NCI-H1930 (cell line): ENCODE measurements at places on chromosomes 5 and 9.

- peak; percentile 45 for DNase-seq
Observed at GRCh38 chr9:13143281-13143680, 136.2 kb downstream of the MPDZ start.

GRCh38 chr5:91643797-91644196, 260.7 kb upstream of the ARRDC3 start:
- DNase-seq: no peak

DNA sequence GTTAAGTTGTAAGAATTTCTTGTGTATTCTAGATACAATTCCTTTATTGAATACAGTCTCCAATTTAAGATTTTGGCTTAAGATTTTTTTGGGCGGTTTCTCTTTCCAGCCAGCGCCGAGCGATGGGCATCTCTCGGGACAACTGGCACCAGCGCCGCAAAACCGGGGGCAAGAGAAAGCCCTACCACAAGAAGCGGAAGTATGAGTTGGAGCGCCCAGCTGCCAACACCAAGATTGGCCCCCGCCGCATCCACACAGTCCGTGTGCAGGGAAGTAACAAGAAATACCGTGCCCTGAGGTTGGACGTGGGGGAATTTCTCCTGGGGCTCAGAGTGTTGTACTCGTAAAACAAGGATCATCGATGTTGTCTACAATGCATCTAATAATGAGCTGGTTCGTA, 278.7 kb upstream of the TARS1 start:
- DNase-seq: no peak

GRCh38 chr5:5637173-5637572, 214.7 kb downstream of the ICE1 start:
- DNase-seq: no peak

DNA sequence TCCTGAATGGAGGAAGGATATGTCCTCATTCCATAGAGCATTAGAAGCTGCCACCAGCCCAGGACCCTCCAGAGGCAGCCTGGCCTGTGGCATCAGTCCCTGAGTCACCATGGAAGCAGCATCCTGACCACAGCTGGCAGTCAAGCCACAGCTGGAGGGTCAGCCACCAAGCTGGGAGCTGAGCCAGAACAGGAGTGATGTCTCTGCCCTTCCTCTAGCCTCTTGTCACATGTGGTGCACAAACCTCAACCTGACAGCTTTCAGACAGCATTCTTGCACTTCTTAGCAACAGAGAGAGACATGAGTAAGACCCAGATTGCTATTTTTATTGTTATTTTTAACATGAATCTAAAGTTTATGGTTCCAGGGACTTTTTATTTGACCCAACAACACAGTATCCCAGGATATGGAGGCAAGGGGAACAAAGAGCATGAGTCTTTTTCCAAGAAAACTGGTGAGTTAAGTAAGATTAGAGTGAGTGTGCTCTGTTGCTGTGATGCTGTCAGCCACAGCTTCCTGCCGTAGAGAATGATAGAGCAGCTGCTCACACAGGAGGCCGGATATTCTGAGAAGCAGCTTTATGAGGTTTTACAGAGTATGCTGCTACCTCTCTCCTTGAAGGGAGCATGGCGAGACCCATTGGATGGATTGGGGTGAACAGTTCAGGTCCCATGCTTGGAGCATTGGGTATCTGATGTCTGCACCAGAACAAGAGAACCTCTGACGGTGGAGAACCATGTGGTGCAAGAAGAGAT, 13.0 kb upstream of the CYFIP2 start:
- no peak for DNase-seq

DNA sequence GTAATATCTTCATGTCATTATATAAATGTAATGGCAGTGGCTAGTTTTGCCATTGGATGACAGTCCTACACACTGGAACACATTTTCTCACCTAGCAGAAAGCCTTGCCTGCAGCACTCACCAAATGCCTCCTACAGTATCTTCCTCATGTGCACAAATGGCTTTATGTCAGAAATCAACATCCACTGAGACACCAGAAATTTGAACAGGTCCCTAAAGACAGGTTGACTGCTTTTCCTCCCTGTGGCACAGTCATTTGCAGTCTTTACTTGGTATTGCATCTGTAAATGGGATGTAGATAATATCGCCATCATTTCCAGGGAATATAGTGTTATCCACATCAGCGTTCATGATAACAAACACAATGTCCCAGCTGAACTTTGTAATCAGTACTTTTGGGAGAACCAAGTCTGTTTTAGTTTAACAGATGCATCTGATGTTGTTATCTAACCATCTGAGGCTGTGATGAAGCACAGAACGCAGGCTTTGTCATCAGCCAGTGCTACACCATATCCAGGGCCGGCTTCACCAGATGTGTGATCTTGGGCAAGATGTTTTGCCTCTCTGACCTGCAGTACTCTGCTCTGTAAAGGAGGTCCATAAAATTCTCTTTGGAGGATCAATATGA, 83.9 kb upstream of the TAS2R1 start:
- no peak for DNase-seq

DNA sequence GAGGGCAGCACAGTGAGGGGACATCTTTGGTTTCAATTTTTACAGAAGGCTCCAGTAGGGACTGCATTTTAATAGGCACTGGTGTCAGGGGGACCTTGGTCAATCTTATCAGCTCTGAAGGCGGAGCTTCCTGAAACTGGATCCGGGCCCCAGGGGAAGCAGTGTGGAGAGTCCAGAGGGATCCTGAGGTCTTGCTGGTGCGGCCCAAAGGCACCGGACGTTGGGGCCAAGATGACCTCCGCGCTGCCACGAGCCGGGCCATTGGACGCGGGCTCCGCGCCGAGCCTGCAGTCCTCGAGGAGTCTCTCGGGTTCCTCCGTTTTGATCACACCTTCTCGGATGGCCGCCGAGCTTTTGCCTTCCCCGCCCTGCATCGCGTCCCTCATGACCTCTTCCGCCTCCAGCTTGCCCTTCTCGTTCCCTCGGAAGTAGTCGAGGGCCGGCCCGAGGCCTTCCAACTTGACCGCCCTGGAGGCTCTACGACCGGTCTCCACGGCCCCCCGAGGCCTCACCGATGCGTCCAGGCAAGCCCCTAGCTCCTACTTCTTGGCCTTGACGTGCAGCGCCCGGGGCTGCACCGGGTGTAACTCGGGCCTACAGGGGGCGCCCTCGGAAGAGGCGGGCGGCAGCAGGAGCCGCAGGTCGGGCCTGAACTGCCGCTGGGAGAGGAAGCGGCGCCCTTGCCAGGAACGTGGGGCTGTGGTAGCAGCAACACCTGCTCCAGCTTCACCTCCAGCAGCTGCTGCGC, 18.8 kb downstream of the C5orf52 start:
- DNase-seq: no peak

- no peak for DNase-seq
Observed at GRCh38 chr5:116887104-116887503, 312.5 kb upstream of the SEMA6A start.

DNA sequence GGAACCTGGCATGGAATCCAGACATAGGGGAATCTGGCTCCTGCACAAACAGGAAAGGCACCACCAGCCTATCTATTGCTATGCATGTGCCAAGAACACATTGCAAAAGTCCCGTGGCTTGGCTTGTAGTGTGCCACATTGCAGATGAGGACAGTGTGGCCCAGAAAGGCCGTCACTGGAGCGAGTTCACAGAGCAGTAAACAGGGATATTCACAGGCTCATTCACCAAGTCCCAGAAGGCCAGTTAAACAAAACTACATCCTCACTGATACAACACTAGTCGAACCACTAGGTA, 39.6 kb upstream of the TRIM32 start:
- DNase-seq: no peak

GRCh38 chr5:95631991-95632675, 12.2 kb downstream of the GPR150 start:
- DNase-seq: no peak

DNA sequence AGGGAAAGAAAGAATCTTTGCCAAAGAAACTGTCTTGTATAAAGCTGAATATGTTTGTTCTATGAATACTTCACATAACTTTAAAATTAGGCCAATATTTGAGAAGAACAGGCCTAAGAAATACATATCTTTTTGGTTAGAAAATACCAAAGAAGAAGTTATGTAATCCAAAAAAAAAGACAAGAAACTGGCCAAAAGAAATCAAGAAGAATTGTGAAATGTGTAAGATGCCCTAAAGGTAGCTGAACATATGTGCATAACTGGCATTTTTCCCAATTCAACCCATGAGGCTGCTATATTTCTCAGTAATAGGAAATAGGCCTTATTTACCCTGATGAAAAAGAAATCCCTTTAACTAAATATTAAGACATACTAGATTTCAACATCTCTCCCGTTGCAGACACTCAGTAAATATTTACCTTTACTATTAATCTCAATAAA, 290.0 kb downstream of the CETN3 start:
- no peak for DNase-seq

DNA sequence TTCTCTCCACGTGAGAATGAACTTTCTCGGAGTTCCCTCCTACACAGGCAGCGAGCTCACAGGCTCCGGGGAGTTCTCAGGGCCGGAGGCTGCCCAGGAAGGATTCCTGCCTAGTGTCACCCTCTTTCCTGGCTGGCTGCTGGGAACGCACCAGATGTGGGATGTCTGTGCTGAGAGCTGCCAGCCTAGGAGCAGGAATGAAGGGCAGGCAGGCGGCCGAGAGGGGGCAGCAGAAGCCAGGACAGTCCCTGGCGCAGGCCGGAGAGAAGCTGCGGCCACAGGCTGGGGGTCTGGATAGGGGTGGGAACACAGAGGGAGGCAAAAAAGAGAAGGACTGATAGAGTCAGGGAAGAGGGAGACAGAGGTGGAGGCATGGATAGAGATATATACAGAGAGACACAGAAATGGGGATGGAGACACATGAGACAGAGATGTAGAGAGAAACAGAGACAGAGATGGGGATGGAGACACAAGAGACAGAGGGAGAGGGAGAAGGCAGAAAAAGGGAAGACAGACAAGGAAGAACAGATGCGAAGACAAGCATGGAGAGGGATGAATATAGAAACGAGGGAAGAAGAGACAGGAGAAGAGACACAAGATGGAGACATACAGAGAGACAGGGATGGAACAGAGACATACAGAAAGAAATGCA, 25.3 kb upstream of the ENHO start:
- DNase-seq: peak; percentile 52

- DNase-seq: no peak
Observed at GRCh38 chr5:92981001-92981400, 600.0 kb downstream of the NR2F1-AS1 start.

DNA sequence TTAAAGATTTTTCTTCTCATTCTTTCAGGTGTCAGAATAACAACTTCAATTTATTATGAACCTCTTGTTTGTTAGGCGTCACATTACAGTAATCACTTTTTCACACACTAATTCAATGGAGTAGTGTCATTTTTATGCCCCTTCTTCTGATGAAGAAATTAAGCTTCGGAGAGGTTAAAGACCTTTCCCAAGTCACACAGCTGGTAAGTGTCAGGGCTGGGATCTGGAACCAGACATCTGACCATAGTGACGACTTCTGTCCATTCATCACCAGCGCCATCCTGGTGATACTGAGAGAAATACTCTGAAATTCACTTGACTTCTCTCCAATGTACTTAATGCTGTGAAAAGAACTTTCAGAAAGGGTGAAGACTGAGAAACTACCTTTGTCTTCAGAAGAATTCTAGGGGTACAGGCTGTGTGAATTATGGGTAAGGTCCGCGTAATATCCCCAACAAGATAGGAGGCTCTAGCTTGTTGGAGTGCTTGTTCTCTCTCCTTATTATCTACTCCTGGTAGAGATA, 173.8 kb downstream of the GAS1 start:
- DNase-seq: no peak

DNA sequence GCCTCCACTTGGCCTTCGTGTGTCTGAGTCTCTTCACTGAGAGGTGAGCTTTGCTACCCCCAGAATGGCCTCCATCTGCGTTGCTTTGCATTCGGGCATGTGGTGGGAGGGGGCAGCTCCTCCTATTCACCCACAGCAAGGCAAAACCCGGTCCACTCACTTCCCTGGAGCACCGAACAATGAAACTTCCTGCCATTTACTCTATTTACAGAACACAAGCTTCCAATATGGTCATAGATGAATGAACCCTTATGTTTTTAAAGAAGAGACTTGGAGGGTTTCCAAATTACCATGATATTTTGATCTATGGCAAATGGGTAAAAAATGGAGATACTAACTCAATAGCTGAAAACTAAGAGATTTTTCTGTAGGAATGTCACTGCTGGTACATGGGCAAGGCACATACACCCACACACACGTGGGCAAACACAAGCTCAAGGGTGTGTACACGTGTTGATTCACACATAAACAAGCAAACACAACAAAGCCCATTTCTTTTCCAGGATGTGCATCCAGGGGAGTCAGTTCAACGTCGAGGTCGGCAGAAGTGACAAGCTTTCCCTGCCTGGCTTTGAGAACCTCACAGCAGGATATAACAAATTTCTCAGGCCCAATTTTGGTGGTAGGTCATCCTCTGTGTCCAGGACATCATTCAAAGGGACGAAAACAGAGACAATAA, 5.2 kb downstream of the GABRP start:
- DNase-seq: no peak
